Ascending aorta (tissue), 2 donors: ENCODE measurements at places on chromosomes 7 and 10. TPM values are rescaled to one million over a fixed set of nuclear protein-coding genes. Genes with fewer than 3 reads are reported as not detected.

Gene NYAP1
- total RNA-seq = 0.96 TPM

Gene EEPD1
- 14.0 TPM for total RNA-seq

Gene TRA2A
- 14.4 TPM for total RNA-seq

DNA sequence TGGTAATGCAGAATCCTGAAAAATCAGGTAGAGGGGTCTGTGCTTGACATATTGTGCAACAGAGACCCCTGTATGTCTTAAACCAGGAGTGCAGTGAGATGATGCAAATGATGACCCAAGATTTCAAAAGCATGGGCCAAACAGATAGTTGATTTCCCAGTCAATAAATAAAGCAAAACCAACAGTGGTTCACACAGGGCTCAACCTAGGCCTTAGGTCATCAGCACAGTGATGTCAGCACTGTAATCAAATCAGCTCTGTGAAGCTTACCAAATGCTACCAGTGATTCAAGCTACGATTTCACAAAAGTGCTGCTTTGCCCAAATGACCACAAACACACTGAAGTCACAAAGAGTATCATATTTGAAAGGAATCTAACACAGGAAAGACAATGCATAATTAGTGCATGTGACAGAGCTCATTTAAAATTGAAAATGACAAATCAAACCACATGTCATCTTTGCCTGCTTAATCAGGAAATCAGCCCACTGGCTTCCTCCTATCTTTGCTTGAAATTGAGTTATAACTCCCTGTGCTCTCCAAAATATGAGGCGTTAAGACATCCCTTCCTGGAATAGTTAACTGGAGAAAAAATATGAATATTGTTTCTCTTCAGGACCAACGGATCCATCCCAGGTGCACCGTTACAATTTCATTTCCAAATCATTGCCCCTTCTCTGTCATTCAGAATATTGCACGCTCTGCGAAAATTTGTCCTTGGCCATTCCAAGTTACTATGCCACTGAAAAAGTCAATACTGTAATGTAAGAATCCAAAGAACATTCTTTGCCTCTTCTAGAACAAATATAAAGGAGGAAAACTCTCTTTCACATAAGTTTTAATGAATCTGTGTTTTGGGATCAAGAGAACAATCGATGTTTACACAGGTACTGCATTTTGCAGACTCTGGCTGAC, 41.9 kb upstream of the ASL start:
- no peak for DNase-seq
- no peaks in the 10 kb centered on the region for H3K27me3 ChIP-seq
- H3K4me3 ChIP-seq = no peak overlapping the region
- H3K4me1 ChIP-seq = no peaks in the 10 kb centered on the region
- no peak overlapping the region for H3K27ac ChIP-seq
- no peaks in the 10 kb centered on the region for H3K36me3 ChIP-seq

- H3K36me3 ChIP-seq = peaks cover 77% of the 10 kb centered on the region
- no peak overlapping the region for H3K4me3 ChIP-seq
- no peak overlapping the region for H3K27ac ChIP-seq
- no peaks in the 10 kb centered on the region for H3K27me3 ChIP-seq
- H3K4me1 ChIP-seq = no peaks in the 10 kb centered on the region
- DNase-seq = no peak
These were observed 22.7 kb downstream of the MCMBP start for GRCh38 chr10:119849944-119850343.

DNA sequence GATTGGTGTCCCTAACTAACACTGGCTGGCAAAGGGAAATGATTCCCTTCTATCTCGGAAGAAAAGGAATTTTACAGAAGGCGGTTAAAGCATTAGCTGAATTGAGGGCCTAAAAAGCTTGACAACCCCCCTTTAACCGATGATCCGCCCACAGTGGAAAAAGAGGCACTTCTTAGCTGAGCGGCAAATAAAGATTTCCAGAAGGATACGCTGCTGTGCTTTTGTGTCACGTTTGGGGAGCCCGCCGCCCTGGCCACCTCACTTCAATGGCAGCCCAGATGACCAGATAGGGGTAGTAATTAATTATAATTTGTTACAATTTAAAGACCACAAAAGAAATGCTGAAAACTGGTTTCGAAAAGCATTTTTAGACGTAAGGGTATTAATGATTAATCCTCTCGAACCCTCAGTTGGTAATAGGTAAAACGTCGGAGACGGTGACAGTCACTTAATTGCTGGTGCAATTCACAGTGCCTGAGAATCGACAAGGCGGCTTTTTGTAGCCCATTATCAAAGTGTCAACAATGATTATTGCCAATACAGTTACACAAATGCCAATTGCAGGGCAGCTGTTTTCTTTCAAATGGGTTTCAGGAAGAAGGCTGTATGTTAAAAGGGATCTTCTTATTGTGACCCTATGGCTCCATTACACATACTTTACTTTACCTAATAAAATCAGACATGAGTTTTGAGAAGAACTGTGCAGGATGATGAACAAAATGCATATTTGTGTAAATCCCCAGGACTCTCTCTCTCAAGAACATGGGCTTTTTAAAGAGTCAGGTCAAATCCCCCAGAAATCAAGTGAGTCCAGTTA, 154.1 kb downstream of the PIP4K2A start:
- H3K4me3 ChIP-seq = no peak overlapping the region
- peaks cover 14% of the 10 kb centered on the region for H3K36me3 ChIP-seq
- H3K27ac ChIP-seq = no peak overlapping the region
- DNase-seq = no peak
- no peaks in the 10 kb centered on the region for H3K27me3 ChIP-seq
- no peaks in the 10 kb centered on the region for H3K4me1 ChIP-seq
